Upper lobe of left lung (tissue), 6 donors: ENCODE measurements at places on chromosomes 1 and 21. TPM values are rescaled to one million over a fixed set of nuclear protein-coding genes. Genes with fewer than 3 reads are reported as not detected.

DNA sequence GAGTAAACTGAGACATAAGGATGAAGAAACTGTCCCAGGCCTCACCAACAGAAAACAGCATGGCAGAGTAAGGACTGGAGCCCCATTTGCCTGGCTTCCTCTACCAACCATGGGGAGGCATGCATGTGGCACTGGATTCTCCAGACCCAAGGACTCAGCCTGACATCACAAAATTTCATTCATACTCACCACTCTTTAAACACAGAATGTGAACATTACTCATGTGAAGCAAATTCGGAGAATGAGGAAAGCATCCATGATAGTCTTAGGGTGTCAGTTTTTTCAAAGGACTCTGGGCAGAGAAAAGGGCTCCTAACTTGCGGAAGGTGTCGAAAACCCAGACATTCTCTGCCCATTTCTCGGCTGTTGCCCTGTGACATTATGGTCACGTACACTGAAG is 83.9 kb downstream of the PCNX2 start:
- no peak for DNase-seq

DNA sequence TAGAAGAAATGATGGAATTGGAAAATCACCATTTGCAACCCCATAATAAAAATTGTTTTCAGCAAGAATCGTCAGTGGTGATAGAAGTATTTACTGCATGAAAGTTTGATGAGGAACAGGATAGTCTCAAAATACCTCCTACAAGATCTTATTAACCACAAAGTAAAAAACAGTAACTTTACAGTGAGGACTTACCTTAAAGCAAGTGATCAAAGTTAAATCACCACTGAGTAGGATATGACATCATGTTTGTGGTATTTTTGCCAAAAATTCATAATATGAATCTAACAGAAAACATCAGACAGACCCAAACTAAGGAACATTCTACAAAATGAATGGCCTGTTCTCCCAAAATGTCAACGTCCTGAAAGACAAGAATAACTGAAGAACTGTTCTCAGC is 19.9 kb downstream of the ALDH9A1 start:
- DNase-seq, result no peak

DNA sequence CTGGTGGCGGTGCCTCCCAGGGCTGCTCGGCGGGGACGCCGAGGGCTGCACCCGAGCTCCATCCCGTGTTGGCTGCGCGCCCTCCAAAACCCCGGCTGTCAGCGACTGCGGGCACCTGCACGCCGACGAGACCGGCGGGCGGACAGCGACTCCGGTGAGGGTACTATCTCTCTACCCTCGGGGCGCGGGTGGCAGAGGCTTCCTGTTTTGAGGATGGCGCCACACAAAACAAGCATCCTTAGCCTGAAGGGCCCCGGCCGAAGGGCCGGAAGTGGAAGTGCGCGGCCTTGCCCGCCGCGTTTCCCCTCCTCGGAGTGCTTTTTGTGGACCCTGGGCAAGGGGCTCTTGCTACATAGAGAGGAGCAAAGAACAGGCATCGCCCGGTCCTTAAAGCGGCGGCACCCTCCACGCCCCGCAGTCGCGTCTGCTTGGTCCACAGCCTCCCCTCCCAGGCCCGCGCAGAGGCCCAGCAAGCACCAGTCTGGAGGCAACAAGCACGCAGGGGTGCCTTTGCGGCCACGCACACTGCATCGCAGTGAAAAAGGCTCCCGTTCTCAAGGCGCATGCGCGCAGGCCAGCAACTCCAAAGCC is 561 bp upstream of the COQ8A start:
- DNase-seq, result no peak

DNA sequence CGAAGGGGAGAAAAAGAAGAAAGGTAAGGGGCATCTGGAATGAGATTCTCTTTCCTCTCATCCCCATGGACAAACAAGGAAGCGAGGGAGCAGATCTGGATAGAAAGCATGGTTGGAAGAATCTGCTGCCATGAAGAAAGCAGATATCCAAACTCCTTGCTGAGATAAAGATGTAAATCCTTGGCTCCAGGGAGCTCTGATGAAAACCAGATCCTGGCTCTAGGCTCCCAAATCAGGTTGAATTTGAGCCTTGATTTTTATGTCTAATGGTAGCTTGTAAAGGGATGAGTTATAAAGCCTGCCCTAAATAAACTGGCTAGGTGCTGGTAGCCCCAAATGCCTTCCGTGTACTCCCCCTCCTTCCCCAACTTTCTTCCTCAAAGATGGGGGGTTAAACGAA is 64.1 kb upstream of the LAX1 start:
- DNase-seq, result no peak

GRCh38 chr21:33255404-33255803 is 10.8 kb upstream of the IL10RB start:
- DNase-seq, result no peak

GRCh38 chr1:101371259-101371658 is 134.4 kb downstream of the S1PR1 start:
- DNase-seq, result no peak

GRCh38 chr21:42059141-42059540 is 12.0 kb upstream of the UMODL1 start:
- DNase-seq, result peak; percentile 61

Gene ZMYND12
- total RNA-seq, result 2.5 TPM

Gene PPFIA4
- 0.89 TPM for total RNA-seq

- DNase-seq, result no peak
Measured at GRCh38 chr1:151443846-151444782, 15.2 kb downstream of the POGZ start.

DNA sequence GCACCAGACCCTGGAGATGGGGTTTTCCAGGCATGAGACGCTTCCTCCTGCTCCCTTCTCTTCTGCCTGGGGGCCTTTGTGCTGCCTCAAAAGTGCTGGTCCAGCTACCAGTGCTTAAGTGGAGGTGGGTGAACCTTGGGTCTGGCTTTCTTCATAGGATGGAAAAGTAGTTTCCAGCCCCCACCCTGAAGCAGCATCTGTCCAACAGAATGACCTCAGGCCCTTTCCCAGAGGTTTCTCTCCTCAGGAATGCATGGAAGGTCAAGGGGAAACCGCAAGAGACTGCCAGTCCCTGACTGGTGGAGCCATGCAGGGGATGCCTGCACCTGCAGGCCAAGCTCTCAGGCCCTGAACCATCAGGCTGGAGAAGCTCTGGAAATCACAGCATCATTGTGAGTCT is 63.8 kb downstream of the HMGB4 start:
- no peak for DNase-seq

DNA sequence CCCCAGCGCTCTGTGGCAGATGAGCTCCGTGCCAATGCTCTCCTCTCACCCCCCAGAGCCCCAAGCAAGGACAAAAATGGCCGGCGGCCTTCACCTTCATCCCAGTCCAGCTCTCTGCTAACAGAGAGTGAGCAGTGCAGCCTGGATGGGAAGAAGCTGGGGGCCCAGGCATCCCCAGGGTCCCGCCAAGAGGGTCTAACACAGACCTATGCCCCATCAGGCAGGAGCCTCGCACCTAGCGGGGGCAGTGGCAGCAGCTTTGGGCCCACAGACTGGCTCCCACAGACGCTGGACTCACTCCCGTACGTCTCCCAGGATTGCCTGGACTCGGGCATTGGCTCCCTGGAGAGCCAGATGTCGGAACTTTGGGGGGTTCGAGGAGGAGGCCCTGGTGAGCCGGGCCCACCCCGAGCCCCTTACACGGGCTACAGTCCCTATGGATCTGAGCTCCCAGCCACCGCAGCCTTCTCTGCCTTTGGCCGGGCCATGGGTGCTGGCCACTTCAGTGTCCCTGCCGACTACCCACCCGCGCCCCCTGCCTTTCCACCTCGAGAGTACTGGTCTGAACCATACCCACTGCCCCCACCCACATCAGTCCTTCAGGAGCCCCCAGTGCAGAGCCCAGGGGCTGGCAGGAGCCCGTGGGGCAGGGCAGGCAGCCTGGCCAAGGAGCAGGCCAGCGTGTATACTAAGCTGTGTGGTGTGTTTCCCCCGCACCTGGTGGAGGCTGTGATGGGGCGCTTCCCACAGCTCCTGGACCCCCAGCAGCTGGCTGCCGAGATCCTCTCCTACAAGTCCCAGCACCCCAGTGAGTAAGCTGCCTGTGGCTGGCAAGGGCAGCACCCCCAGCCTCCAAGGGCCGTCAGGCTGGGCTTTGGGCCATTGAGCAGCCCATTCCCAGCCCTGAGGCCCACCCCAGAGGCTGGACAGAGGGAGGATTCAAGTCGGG is 8.7 kb downstream of the ZC3H12A start:
- no peak for DNase-seq

Gene INSRR
- 0.22 TPM for total RNA-seq

DNA sequence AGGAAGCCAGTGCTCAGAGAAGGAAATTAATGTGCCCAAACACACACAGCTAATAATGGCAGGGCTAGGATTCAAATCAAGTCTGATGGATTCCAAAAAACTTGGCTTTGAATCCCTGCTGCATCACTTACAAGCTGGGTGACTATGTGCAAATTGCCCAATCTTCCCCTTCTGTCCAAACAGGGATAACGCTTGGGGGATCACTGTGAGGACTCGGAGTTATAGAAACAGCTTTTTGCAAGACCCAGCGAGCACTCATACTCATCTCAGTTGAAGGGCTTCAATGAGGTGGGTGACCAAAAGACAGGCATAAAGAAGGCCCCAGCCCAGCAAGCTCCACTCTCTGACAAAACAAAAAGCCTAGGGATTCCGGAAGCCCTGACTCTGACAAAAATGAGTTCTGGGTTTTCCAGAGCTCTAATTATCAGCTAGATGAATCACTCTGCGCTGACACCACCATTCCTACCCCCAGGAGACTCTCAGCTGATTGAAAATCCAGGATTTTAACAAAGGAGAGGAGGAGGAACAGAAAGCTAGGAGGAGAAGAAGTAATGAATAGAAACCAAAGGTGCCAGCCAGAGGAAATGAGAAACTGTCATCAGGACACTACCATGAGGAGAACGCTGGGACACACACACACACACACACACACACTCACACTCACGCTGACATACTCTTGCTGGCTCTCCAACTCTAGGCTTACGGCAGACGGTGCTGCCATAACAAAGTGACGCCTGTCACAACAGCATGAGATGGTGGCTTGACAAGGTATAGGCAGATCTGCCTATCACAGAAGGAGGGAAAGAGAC is 1.6 kb upstream of the STK40 start:
- DNase-seq, result no peak

Gene HNRNPR
- total RNA-seq, result 71.1 TPM

Gene PRDM16
- total RNA-seq, result 13.5 TPM

Gene OLFML3
- 36.6 TPM for total RNA-seq

Gene SV2A
- 1.0 TPM for total RNA-seq

Gene S100A1
- total RNA-seq, result not detected

GRCh38 chr1:54919367-54920359 is 32.7 kb upstream of the DHCR24 start:
- DNase-seq, result no peak

DNA sequence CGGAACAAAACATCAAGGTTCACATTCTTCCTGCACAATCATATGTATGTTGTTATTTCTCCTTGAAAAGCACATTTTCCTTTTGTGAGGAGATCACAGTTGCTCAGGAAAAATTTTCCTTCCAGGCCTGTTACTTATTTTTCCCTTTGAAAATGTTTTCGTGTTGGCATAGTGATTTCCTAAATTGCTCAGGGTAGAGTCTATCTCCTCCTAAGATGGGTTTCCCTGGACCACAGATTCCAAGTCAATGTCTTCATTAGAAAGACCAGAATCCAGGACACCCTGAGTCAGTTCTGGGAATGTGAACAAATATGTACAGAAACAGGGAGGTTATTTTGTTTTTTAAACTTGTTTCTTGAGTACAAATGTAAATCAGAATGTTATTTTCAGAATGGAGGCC is 94.3 kb upstream of the C1orf105 start:
- DNase-seq, result no peak

Gene RPAP2
- total RNA-seq, result 5.2 TPM

- DNase-seq, result peak; percentile 80
Measured at GRCh38 chr1:224929335-224930237, at the start of gene DNAH14. TSS of gene DNAH14 (plus strand) at chr1:224929675. CDS start at chr1:224952703, 23,028 bp downstream.
